ENCODE measurements at places on chromosomes 6 and 20.

- DNase-seq, result no peak
Observed at GRCh38 chr6:31180500-31180899, 10.0 kb upstream of the POU5F1 start.

GRCh38 chr6:100382767-100383195, 81.9 kb downstream of the SIM1 start:
- DNase-seq, result no peak

DNA sequence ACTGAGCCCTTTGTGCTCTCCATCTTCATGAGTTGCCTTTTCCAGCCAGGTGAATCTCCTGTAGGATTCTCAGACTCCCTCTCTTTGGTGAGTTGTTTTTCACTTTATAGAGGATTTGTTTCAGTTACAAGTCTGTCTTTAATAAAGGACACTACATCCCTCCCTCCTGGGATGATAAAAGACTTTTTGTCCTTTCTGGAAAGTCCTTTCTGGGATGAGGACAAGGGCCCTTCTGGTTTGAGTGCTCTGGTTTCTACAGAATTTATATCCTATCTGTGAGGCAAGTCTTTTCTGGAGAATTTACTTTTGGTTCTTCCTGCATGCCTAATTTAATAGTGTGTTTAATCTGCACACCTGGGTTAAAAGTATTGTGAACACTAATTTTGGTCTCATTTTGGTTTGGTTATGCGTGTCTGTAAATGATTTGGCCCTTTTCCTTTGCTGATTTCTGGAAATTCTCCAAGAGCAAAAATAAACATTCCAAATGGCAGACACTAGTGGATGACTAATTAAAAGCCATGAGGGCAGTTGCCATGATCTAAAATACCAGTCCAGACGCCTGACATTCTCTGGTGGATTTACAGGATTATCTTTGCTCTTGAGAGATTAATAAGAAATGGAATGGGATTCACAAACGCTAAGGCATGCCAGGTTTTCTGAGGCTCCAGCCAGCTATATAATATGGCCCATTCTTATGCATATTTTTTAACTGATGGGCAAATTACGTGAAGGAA, 44.8 kb downstream of the TCP11 start:
- DNase-seq, result no peak

GRCh38 chr6:88536071-88536625, 370.0 kb upstream of the CNR1 start:
- no peak for DNase-seq

DNA sequence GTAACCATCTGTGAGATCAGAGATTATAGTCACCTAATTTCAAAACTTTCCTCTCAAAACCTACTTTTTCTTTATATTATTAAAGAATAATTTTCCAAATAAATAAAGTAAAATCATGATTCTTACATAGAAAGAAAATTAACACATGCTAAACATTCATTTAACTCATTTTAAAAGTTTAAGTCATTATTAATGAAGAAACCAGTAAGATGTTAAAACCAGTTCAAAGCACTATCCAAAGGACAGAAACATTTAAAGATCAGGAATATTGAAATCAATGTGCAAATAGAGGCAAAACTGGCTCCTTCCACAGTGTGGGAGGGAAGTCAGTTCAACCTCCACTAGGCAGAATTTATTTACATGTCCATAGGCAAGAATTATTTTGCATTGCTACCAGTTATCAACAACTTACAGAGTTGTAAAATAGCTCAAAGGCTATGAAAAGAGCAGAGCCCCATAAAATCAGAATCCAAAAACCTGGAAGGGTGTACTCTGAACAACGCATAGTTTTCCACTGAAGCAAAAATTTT, 146.9 kb downstream of the KHDC1L start:
- DNase-seq, result no peak

- DNase-seq, result no peak
Observed at GRCh38 chr6:6696867-6697531, 108.5 kb downstream of the LY86 start.

DNA sequence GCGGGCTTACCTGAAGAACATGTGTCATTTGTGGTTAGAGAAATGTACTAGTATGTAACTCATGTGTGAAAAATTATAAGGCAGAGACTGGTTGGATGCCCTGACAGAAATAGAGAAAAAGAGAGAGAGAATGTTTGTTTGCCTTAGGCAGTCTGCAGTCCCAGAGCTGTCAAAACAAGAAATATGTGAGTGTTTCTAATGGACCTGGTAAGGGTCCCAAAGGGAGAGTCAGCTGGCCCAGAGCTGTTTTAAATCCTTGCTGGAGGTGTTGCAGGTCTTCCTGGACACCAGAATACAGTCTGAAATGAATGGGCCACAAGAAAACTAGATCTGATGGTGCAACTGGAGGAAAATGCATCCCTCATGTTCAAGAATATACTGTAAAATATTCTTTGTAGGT, 158.3 kb upstream of the OGFRL1 start:
- DNase-seq, result no peak

- DNase-seq, result no peak
Observed at GRCh38 chr6:20722455-20722854, 188.2 kb downstream of the CDKAL1 start.

- DNase-seq, result no peak
Observed at GRCh38 chr6:27161946-27162603, 85.4 kb upstream of the PRSS16 start.

- DNase-seq, result no peak
Observed at GRCh38 chr6:6225885-6226529, 94.5 kb downstream of the F13A1 start.

GRCh38 chr6:52359403-52359802, 2.5 kb upstream of the PAQR8 start:
- DNase-seq, result no peak

DNA sequence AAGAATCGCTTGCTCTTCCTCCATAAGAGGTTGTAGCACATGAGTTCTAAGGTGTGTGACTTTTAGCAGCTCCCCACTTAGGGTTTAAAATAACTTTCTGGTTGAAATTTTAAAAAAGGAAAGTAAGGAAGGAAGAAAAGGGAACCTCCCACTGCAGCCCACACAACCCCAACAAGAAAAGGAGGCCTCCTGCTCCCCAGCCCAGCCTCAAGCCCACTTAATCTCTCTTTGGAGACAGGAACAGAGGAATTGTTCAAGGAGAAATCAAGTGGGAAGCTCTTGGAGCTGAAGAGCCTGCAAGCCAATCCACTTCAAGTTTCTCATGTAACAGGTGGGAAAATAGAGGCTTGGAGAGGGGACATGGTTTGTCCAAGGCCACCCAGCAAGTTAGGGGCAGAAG, 39.1 kb upstream of the PREX1 start:
- no peak for DNase-seq

- DNase-seq, result no peak
Observed at GRCh38 chr6:22497276-22497675, 72.1 kb upstream of the HDGFL1 start.

- DNase-seq, result no peak
Observed at GRCh38 chr20:11170025-11170424, 496.2 kb upstream of the JAG1 start.

GRCh38 chr20:881051-881782, 34.9 kb downstream of the ANGPT4 start:
- no peak for DNase-seq

- DNase-seq, result no peak
Observed at GRCh38 chr6:1104988-1105670, 206.8 kb upstream of the FOXQ1 start.

GRCh38 chr6:133958791-133959190, 5.8 kb downstream of the TBPL1 start:
- DNase-seq, result no peak

DNA sequence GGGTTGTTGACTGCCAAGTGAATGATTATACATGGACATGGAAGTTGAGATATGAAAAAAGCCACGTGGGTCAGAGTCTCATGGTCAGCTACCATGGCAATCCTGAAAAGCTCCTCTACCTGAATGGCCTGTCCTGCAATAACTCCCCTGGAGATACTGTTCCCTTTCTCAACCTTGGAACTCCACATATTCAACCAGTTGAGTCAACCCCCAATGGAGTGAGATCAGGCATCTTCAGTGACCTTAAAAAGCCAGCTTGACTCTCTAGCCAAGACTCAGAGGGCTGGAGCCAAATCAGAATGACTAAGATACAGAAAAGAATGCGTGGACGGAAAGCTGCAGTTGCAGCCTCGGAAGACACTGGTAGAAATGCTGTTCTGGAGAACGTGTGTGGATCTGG, 341.3 kb downstream of the FOXA2 start:
- no peak for DNase-seq

DNA sequence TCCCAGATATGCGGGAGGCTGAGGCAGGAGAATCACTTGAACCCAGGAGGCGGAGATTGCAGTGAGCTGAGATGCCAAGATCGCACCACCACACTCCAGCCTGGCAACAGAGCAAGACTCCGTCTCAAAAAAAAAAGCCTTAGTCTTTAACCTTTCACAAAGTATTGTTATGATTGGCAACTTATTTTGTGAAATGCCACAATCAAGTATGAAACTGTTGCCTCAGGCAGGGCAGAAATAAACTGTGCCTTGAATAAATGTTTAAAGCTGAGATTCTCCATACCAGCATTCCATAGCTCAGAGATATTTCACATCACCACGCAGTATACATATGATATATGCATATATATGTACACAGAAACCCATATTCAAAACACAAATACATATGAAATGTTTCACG, 120.1 kb upstream of the CCDC28A start:
- DNase-seq, result no peak

DNA sequence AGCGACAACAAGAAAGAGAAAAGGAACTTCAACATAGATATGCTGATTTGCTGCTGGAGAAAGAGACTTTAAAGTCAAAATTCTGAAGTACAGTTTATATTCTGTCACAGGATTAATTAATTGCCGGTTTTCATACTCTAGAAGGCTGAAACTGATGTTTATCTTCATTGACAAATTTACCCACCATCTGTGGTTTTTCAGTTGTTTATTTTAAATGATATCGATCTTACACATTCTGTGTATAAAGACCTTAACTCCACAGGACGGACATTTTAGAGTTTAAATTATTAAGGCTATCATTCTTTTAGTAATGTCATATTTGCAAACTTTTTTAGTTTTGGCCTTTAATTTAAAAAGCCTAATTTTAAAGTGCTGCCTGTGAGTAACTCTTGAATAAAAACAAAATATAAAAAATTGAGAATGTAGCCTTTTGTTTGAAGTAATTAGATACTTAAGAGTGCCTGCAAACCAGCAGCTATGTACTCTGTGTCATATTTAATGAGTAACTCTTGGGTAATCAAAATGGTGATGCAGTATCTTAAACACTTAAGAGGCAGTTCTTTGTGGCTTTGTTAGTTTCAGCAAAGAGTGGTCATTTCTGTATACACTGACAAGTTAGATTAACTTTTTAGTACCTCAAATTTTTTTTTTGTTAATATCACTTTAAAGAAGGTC, 59.3 kb downstream of the CDC5L start:
- DNase-seq, result no peak

GRCh38 chr20:41147767-41148191, 10.4 kb downstream of the PLCG1 start:
- DNase-seq, result no peak

DNA sequence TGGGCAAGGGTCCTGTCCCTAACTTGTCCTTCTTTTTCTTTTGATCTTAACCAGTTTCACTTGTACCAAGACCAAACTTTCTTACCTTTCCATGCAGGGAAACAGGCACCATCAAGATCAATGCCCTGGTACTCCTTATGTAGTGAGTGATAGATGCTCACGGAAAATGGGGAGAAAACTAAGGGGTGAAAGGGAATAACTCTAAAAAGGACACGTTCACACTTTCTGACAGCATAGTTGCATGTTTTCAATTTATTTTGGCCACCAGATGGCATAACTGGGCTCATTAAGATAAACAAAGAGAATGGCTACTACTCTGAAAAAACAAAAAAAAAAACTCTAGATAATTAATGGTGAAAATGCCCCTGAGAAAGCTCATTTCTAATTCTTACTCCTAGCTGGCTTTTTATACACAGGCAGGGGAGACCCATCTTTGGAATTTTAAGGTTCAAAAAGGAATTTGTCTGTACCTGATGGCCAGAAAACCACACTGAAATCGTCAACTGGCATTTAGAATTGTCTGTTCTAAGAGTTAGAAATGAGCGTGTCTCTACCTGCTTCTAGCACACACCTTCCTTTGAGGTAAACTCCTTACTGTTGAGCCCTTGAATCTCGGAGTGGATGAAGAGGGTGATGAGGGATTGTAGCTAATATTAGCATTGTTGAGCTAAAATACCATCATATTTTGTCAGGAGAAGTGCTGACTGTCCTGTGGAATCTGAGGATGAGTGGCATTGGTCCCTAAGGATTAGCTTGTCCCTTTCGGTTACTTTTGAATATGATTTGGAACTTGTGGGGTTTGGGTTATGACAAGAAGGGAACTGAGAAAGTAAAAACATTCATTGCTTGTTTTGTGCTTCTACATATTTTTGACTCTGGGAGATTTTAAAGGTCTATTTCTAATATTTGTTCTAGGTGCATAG, 62.2 kb upstream of the DDR1 start:
- DNase-seq, result no peak

DNA sequence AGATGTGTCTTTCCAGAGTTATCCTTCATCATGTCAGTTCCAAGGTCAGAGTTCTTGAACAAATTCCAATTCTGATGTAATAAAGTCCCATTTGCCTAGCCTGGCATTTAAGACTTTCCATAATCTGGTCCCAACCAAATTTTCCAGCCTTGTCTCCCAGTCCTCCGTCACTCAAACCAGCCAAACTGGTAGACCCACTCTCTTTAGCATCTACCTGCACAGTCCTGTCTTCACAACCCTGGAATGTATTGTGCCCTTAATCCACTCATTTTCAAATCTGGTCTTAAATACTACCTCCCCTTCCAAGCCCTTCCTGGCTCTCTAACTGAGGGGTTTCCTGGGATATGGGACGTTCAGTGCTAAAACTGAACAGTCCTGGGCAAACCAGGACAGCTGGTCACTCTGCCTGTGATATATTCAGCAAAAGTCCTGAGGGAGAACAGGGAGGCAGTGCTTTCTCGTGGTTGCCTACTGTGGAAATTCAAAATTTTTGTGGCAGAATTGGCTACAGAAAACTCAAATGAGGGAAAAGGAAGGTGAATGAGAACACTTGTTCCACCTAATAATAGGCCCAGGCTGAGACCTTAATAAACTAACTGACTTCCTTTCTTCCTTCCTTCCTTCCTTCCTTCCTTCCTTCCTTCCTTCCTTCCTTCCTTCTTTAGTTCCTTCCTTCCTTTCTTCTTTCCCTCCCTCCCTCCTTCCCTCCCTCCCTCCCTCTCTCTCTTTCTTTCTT, 10.8 kb upstream of the AKAP7 start:
- DNase-seq, result no peak

GRCh38 chr20:4341804-4342485, 326.6 kb upstream of the RNF24 start:
- DNase-seq, result no peak

All from right forelimb (tissue), 1 donor.